ENCODE measurements at places on chromosomes 1 and 21.

GRCh38 chr21:46264690-46265144, 20.7 kb downstream of the MCM3AP start:
- no peak for DNase-seq

DNA sequence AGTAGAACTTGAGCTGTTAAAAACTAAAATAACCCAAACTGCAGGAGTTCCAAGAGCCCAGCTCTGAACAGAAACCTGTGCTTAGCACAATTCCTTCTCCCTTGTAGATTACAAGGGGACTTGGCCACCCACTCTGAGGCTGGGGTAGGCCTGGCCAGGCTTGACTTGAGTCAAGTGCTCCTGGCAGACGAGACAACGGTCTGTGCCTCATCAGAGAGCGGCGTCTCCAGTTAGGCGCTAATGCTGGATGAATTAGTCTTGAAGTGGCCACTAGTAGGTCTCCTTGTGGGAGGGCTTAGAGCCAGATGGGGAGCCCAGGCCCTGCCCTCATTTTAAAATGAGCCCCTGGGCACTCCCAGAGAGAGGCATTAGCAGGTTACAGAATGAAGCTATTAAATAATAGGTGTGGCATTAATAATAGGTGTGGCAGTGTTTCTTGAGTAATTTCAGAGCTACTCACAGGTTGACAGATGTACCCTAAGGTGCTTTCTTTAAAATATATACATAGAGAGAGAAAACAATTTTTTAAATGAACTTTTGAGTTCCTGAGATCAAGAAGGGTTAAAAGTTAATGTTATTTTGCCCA, 1.1 kb downstream of the EEIG2 start:
- DNase-seq = no peak

- DNase-seq = no peak
Observed at GRCh38 chr21:34762786-34763185, 94.0 kb downstream of the CLIC6 start.

DNA sequence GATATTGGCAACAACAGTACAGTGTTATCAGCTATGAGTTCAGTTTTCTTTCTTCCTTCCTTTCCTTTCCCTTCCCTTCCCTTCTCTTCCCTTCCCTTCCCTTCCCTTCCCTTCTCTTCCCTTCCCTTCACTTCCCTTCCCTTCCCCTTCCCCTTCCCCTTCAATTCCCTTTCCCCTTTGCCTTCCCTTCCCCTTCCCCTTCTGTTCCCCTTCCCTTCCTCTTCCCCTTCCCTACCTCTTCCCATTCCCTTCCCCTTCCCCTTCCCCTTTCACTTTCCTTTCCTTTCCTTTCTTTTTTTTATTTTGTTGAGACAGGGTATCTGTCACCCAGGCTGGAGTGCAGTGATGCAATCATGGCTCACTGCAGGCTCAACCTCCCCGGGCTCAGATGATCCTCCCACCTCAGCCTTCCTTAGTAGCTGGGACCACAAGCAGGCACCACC, 72.3 kb upstream of the CAPZB start:
- DNase-seq = no peak

DNA sequence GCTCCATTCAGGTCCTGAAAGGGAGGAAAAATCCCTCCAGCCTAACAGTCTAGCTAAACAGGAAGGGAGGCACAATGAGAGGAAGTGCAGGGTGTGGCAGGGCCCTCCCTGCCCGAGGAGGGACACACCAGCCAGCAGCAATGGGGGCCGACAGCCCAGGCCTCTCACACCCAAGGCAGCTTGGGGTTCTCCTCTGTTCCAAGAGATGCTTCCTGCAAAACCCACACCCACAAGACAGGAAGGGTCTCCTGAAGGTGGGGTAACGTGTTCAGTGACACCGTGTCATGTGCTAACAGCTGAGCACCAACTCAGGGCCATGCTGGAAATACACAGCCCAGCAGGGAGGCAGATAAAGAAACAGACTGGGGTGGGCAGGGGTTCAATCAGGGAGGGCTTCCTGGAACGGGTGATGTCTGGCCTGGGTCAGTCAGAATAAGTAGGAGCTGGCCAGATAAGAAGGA, 10.2 kb downstream of the ECE1 start:
- no peak for DNase-seq

DNA sequence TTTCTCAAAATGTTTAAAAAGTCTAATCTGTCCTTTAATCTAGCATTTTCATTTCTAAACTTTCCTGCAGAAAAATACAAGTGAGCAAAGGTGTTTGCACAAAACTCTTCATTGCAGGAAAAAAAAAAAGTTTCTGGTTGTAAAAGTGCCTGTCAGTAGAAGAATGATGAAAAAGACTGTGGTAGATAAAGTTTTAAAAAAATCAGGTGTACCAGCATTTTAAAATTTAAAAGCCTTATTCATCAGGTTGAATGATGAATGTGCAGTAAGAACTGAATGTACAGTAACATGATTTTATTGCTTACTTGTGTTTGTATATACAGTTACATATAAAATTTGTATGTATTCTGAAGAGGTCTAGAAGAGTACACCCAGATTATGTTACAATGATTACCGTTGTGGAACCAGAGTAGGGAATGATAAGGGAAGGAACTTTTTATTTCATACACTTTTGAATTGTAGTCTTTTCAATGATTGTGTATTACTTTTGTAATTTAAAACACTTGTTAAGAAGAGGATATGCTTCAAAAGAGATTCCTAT, 54.0 kb downstream of the FNBP1L start:
- DNase-seq = no peak

DNA sequence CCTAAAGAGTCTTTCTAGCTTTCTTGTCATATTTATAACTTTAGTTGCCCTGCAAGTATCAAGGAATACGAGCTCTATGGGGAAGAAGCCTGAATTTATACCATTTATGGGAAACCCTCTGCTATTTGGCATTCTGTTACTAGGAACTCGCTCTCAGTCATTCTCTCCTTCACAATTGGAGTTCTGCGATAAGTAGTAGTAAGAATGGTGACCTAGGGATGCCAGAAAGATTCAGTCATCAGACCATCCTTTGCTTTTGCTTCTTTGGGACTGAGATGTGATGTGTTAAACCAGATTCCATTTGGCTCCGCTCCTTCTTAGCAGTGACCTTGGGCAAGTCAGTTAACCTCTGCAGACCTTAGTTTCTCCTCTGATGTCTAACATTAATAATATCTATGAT, 256.5 kb downstream of the FGGY start:
- DNase-seq = no peak

GRCh38 chr21:42027822-42028765, 17.9 kb upstream of the ZBTB21 start:
- no peak for DNase-seq

- DNase-seq = no peak
Observed at GRCh38 chr1:165129568-165130164, 226.8 kb downstream of the LMX1A start.

- DNase-seq = no peak
Observed at GRCh38 chr1:30324251-30325084, 398.9 kb downstream of the MATN1 start.

DNA sequence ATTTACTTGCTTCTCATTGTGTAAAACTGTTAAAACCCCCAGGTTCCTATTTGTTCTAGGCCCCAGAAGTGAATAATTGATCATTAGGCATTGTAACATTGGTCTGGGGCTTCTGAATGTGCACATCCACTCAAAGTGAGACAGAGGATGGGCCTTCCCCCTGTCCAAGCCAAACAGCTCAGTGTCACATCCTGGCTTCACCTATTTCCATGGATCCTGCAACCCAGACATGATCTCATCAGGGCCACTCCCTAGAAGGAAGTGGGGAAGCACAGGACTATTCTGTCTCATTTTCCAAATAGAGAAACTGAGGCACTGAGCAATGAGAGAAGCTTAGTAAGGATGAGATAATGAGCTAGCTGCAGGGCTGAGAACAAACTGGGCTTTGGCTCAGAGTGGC, 47.4 kb upstream of the TSPAN2 start:
- DNase-seq = no peak

DNA sequence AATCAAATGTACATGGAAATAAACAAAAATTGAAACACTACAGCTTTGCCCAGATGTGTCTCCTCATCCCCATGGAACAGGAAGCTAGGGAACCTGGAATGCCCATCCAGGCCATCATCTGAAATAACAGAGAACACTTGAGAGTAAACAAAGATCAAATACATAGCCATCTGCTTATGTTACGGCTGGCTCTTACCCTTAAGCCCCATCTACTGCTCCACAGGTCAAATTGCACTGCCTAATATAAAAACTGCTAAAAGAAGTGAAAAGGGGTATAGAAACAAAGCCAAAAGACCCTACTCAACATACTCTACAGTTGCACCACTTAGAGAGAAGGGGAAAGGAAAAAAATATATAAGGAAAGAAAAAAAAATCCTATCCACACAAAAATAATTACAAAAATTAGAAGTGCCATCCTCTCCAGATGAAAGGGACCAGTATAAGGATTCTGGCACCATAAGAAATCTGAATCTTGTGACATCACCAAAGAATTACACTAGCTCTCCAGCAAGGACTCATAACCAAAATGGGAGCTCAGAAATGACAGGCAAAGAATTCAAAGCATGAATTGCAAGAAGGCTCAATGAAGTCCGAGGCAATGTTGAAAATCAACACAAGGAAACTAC, 26.9 kb downstream of the OR6Y1 start:
- DNase-seq = no peak

Measured in SIG-M5 (cell line).